ENCODE measurements at places on chromosomes 11 and 22.

- DNase-seq = no peak
Measured at GRCh38 chr11:108768370-108768769, 103.5 kb downstream of the DDX10 start.

DNA sequence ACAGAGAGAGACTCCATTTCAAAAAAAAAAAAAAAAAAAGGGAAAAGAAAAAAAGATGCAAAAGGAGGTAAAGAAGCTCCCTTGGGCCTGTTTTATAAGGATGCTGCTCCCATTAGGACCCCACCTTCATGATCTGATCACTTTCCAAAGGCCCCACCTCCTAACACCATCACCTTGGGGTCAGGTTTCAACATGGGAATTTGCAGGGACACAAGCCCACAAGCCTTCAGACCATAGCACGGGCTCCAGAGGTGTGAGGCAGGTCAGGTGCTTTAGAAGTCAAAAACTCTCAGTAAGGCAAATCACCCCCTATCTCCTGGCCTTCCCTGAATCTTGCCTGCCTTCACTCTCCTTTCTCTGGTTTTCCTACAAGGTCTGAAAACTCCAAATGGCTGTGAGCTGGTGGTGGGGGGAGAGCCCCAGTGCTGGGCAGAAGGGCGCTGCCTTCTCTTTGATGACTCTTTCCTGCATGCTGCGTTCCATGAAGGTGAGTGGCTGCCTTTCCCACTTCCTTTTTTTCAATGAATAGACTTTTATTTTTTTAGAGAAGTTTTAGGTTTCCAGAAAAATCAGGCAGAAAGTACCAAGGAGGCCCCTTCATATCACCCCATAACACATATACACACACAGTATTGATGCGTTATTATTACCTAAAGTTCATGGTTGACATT, 13.2 kb downstream of the ASPHD2 start:
- no peak for DNase-seq

DNA sequence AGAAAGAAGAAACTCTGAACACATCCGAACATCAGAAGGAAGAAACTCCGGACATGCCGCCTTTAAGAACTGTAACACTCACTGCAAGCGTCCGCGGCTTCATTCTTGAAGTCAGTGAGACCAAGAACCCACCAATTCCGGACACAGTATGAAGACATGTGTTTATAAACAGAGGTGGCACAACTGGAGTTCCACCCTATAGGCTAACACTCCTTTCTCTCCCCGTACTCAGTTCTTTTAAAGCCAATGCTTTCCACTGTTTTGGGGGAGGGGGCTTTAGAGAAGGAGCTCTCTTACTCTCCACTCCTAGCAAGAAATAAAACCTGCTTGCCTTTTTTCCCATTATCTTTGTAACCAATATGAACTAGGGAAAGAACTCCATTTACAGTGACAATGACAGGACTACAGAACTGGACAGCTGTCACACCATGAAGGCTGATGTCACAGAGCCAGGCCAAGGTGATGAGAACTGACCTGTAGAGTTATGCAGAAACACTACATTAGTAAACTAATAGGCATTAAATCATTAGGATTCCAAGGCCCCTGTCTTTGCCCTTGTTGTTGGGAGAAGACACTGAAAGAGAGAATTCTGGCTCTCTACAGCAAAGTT, 733 bp downstream of the TRIM5 start:
- no peak for DNase-seq

DNA sequence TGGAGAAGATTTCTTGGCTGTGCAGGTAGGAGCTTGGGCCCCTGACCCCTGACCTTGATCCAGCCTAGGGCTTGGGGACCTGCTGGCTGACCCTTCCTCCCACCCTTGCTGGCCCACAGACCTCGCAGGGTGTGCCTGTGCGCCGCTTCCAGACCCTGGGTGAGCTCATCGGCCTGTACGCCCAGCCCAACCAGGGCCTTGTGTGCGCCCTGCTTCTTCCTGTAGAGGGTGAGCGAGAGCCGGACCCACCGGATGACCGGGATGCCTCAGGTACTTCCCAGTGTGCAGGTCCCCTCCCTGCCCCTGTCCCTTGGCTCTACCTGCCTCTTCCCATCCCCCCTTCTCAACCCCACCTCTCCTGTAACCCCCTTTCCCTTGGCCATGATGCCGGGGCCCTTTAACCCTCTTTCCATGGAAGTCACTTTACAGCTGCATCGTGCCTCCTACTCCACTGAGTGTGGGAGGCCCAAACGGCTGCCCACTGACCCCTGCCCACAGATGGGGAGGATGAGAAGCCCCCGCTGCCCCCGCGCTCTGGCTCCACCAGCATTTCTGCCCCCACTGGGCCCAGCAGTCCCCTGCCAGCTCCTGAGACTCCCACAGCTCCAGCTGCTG, 3.8 kb downstream of the INPPL1 start:
- no peak for DNase-seq

GRCh38 chr11:31802990-31803812, 7.9 kb downstream of the PAX6 start:
- DNase-seq = no peak

DNA sequence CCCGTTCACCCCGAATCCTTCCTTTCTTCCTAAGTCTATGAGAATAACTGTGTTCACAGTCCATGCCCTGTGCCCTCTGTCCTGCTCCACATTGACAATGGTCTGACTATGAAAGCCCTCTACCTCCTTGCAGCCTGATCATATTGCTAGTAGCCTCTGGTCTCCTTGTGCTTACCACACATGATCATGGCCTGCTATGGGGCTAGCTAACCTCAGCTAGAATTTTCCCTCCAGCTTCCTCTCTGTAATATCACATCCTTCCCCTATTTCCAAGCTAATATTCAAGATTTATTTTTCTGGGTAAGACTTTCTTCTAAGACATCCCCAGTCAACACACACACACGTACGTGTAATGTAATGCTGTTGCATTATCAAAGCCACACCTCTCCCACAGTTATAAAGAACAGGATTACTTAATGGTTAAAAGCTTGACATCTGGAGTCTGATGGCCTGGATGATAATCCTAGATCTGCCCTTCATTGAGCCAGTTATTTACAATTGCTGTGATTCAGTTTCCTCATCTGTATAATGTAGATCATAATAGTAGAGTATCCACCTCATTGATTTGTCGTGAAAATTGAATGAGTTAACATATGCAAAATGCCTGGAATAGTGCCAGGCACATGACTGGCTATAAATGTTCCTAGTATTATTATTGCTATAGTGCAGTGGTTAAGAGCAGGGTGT, 214.4 kb upstream of the BLID start:
- DNase-seq = no peak

GRCh38 chr11:38153985-38154384, 1555.9 kb upstream of the RAG2 start:
- DNase-seq = no peak

DNA sequence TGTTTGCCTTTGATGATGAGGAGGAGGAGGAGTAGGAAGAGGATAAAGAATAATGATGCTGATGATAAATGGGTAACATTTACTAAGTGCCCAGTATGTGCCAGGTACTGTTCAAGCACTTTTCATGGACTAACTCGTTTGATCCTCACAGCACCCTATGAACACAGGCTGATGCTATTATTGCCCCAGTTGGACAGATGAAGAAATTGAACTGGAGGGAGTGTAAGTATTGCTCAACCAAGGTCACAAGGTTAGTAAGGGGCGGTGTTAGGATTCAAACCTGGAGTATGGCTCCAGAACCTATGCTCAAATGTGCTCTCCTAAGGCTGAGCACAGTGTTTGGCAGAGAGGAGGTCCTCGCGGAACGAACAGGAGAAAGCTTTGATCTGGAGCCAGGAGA, 78.6 kb downstream of the SYN3 start:
- no peak for DNase-seq

GRCh38 chr11:91164452-91164822, 941.6 kb upstream of the CHORDC1 start:
- DNase-seq = no peak

DNA sequence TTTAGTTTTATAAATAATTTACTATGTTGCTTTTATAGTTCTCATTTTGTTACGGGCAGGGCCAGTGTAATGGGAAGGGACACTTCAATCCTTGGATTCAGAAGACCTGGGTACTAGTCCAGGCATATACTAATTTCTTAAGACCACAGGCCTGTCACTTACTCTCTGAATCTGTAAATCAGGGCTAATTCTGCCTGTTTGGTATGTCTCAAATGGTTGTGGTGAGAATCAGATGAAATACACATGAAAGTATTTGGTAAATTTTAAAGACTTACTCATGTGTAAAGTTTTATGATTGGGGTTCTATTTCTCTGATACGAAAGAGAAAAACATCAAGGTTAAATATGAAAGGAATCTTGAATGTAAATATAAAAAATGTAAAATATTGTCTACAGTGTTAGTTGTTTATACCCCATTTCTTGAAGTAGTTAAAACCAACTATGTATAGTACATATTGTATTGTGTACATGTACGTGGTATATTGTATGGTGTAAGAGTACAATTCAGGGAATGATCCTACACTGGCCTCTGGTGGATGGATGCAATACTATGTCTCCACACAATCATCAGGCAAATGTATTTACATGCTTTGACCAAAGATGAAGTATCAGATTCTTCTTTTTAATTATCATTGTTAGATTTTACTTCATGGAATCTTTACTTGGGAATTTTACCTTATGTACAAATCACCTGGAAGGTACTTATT, 24.5 kb upstream of the RAG2 start:
- no peak for DNase-seq

DNA sequence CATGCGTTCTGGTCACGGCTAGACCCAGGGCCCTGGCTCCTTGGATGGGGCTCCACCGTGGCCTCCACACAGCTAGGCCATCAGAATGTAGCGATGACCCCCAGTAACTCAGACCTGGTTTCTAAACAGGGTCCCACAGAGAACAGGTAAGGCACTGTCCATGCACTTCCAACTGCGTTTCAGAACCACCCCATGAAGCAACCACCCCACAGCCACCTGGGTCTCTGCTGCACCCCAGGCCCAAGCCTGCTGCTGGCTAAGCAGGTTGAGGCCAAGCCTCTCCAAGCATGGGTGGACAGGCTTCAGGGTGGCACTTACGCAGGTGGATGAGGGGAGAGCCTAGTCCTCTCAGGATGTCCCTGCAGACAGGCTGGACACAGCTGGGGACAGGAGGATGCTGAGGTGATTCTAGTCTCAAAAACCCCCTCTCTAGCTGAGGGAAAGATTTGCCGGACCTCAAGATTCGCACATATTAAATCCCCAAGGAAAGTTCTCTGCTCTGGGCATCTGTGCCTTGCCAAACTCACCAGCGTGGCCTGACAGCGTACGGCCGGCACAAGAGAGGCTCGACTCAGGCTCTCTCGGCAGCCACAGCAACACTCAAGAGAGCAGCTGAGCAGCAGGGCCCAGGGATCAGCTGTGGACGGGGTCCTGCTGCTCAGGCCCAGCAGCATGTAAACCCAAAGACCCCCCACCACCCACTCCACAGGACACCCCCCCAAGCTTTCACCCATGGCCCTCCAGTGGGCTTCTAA, 141.6 kb downstream of the CRYBB2 start:
- no peak for DNase-seq

- DNase-seq = no peak
Measured at GRCh38 chr11:113001709-113002108, 40.5 kb downstream of the NCAM1 start.

DNA sequence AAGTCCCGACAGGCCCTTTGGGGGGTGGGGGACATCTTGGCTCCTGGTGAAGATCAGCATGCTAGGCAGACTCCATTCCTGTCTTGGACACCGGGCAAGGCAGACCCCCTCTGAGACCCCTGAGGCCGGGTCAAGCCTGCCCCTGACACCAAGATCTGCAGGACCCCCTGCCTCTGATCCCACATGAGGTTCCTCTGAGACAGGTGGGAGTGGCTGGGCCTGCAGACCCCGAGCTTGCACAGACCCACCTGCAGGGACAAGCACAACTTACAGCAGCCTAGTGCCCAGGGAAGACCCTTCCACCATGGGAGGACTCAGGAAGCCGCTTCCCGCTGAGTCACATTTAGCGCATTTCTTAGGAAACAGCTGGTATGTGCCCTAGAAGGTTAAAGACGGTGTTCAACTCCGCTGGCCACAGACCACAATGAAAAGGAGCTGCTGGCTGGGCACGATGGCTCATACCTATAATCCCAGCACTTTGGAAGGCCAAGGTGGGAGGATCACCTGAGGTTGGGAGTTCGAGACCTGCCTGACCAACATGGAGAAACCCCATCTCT, 15.5 kb downstream of the ARVCF start:
- no peak for DNase-seq

DNA sequence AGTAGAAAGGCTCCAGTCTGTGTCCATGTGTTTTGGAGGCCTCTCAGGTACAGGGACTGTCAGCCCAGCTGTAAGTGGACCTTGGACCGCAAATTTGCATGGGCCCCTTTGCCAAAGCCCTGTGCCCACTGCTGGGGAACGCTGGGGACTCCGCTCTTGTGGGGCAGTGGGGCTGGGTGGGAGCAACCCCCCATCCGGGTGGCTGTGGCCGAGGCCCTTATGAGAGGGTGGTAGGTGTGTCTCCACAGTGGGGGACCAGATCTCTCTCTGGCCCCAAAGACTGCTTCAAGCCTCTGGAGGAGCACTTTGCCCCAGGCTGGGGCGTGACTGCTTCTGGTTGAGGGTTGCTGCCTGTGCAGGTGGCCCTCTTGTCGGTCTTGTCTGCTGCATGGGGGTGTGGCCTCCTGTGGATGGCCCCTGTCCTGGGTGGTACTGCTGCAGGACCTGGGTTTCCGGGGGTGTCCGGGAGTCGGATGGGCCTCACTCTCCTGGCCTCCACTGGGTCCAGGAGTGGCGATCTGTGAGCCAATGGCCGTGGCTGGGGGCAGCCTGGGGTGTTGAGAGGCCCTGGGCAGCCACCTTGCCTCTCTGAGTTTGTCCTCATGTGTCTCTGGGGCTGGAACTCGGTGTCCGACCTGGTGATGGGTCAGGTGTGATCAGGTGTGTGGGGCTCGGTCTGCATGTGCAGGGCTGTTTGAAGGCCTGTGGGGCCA, 15.9 kb downstream of the KCNQ1 start:
- DNase-seq = no peak

DNA sequence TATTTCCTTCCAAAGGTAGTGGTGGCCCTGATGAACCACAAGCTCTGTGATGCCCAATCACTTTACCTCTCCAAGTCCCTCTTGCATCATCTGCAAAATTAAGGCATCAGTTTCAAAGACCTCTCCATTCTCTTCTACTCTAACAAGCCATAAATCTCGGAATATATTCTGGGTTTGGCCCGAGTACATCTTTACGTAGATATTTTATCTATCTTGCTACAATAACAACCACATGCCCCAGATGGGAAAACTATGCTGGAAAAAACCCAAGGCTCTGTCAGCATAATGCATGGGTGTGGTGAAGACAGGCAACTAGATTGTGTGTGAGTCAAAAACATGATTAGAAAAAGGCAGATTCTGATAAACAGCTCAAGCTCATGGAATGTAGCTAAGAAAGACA, 228.2 kb upstream of the BLID start:
- DNase-seq = no peak

- no peak for DNase-seq
Measured at GRCh38 chr11:16356761-16357393, 531 bp upstream of the SOX6 start.

DNA sequence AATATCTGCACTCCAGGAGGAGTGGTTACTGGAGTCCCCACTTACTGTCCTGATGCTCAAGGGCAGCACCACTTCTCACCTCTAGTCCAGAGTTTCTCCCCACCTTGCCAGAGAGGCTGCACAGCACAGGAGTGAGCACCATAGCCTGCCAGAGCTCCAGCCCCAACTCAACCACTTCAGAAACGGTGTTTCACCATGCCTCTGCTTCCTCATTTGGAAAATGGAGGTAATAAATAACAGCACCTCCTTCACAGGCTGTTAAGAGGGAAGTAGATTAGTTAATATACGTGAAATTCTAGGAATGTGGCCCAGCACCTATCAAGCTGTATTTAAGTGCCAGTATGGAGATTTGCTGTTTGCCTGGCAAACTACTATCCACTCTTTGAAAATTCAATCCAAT, 63.0 kb downstream of the GALNT18 start:
- DNase-seq = no peak

- no peak for DNase-seq
Measured at GRCh38 chr11:118184784-118185579, 8.5 kb upstream of the SCN2B start.
